ENCODE measurements at places on chromosomes 3 and 15. TPM values are rescaled to one million over a fixed set of nuclear protein-coding genes. Genes with fewer than 3 reads are reported as not detected.

GRM2 gene
- total RNA-seq = 0.17 TPM

RAB43 gene
- total RNA-seq = 28.0 TPM

CLSTN2 gene
- total RNA-seq = 0.29 TPM

PRSS50 gene
- total RNA-seq = not detected

PARP16 gene
- 3.0 TPM for total RNA-seq

P2RY1 gene
- total RNA-seq = 4.0 TPM

CACNA1D gene
- total RNA-seq = 0.33 TPM

DNAJC13 gene
- 78.7 TPM for total RNA-seq

RAF1 gene
- total RNA-seq = 171 TPM

HES1 gene
- 2.0 TPM for total RNA-seq

ITIH1 gene
- total RNA-seq = not detected

SLC6A11 gene
- total RNA-seq = not detected

TLR9 gene
- total RNA-seq = under 0.01 TPM

FEZF2 gene
- total RNA-seq = not detected

SOX2 gene
- not detected for total RNA-seq

Data from smooth muscle cell of trachea (primary cell).